ENCODE measurements at places on chromosomes 7 and 10.

DNA sequence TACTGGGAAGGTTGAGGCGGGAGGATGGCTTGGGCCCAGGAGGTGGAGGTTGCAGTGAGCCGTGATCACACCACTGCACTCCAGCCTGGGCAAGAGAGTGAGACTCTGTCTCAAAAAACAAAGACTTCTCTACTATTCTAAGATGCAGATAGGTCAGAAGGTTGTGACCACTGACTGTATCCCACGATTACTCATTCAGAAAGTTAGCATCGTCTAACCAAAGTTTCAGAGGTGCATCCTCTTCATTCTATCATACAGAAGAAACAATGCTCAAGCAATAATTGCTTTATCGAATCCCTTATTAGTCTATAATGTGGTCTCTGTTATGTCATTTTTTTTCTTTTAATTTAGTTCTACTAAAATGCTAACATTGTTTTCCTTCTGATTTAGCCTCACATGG lies 348.7 kb upstream of the LRGUK start:
- DNase-seq, result no peak

DNA sequence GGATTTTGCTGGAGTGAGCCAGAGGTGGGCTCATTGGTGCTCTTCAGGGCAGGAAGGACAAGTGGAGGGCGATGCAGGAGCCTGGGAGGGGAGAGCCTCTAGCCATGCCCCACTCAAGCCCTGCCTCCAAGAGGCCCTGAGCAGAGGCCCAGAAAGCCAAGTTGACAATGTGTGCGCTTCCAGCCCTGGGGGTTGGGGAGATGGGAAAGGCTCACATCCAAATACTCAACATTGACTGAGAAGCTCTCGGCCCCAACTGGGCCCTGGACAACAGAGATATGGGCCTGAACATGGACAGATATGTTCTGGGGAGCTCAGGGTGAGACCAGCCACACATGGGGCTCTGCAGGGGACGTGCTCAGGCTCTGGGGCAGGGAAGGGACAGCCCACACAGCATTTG lies 39.0 kb downstream of the FRMPD2 start:
- no peak for DNase-seq

- DNase-seq, result no peak
Observed at GRCh38 chr7:1331561-1332467, 99.1 kb downstream of the UNCX start.

DNA sequence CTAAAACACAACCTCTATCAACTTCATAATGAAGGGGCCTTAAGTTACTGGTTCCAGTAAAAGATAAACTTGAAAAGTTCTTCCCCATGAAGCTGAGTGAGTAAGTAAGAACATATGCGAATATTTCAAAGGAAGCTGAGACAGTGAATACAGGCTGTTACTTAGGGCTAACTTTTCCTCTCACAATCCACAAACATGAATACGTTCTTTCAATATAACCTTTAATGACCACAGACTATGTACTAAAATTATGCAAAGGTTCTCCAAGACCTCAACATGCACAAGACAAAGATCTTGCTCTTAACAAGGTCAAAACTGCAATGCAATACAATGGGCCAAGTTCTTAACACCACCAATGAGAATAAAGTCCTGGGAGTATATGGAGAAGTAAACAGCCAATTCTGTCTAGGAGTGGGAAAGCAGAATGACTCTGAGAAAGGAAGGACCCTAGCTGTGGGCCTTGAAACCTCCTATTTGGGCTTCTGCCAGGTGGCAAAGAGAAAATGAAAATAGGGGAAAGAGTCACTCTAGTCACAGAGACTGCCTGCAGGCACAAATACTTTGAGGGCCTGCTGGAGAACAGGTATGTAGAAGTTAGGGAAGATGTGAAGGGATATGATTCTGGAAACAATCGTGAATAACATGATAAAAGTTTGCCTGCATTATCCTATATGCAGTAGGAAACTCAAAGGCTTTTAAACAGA lies 43.7 kb downstream of the OSBPL3 start:
- no peak for DNase-seq

DNA sequence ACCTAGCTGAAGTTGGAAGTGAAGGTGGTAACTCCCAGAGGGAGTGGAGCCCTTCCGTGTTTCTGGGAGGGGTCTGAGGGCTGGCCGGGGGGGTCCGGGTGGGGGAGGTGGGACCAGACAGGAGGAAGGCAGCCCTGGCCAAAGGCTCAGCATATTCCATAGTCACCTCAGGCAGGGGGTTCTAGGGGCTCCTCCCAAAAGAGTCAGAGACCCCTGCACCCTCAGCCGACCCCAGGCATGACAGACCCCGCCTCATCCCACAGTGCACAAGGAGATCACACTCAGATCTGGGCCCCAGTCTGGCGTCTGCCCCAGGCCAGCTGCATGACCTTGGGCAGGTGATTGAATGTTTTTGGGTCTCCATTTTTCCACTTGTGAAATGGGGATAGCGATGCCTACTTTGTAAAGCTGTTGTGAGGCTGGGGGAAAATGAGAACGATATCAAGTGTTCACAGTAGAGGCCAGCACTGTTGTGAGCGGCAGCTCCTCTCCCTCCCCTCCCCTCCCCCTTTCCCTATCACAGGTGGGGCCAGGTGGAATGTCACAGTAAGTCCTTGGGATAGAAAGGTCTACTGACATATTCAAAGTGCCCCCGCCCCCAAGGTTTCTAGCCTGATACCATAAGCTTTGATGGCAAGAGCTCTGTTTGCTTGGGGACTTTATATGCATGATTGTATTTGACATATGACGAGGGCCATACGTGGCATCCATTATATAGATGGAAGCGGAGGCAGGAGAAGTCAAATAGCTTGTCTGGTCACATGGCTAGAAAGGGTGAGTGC lies 33.3 kb downstream of the DNAJB12 start:
- DNase-seq, result peak; percentile 48

DNA sequence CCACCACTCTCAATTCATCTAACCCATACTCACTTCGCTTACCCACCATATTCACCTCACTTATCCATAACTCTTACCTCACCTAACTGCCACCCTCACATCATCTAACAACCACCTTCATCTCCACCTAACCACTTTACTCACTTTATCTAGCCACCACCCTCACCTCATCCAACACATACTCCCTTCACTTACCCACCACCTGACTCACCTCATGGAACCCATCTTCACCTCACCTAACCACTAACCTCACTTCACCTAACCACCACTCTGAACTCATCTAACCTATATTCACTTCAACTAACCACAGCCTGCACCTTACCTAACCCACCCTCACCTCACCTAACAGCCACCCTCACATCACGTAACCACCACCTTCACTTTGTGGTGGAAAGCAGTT lies 84.2 kb downstream of the VIPR2 start:
- DNase-seq, result no peak

GRCh38 chr10:85900487-85900886 lies 466.1 kb downstream of the GRID1 start:
- no peak for DNase-seq

- no peak for DNase-seq
Observed at GRCh38 chr7:148978091-148978490, 50.2 kb downstream of the PDIA4 start.
